ENCODE measurements at places on chromosomes 12 and 14.

DNA sequence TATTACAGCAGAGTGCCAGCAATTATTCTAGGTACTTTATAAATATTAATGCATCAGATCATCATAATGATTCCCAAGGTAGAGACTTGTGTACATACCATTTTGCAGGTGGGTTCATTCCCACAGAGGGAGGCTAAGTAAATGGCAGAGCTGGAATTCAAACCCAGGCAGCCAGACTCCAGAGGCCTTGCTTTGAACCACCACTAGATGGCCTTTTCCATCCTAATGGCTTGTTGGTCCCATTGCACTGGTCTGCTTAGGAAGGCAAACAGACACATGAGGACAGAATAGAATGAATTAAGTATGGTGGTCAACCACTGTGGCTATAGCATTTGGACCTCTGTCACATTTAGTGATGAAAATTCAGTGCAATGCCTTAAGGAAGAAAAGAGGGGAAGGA is 158.7 kb downstream of the METTL25 start:
- DNase-seq = no peak

- no peak for DNase-seq
Measured at GRCh38 chr12:112447106-112447505, 28.4 kb downstream of the PTPN11 start.

DNA sequence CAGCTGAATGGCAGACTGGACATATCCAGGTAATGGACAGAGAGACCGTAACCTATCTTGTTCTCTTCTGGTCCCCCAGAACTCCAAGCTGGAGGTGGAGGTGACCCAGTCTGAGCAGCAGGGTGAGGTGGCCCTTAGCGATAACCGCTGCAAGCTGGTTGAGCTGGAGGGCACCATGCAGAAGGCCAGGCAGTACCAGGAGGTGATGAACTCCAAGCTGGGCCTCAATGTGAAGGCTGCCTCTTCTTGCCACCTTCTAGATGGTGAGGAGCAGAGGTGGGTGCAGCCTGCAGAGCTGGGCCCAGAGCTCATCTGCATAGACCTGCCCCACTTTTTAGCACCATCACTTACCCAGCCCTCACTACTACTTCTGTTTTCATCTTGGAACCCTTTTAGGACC is 7.2 kb upstream of the KRT86 start:
- DNase-seq = no peak

GRCh38 chr12:121297435-121297991 is 1.0 kb upstream of the CAMKK2 start:
- no peak for DNase-seq

DNA sequence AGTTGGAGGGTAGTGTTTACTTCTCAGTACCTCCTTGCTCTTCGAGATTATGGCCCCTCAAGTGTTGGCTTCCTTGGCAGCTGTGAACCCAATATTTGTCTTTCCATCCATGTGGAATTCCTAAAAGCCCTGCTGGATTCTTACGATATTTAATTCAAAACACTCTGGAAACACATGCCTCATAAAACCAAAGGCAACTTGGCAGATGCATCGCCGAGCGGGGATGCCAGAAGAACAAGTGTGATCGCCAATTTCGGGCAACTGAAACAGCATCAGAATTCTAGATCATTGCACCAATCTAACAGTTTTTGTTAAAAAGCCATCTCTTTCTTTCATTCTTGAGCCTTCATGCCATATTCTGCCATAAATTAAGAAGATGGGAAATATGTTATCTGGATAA is 934.4 kb downstream of the AACS start:
- no peak for DNase-seq

DNA sequence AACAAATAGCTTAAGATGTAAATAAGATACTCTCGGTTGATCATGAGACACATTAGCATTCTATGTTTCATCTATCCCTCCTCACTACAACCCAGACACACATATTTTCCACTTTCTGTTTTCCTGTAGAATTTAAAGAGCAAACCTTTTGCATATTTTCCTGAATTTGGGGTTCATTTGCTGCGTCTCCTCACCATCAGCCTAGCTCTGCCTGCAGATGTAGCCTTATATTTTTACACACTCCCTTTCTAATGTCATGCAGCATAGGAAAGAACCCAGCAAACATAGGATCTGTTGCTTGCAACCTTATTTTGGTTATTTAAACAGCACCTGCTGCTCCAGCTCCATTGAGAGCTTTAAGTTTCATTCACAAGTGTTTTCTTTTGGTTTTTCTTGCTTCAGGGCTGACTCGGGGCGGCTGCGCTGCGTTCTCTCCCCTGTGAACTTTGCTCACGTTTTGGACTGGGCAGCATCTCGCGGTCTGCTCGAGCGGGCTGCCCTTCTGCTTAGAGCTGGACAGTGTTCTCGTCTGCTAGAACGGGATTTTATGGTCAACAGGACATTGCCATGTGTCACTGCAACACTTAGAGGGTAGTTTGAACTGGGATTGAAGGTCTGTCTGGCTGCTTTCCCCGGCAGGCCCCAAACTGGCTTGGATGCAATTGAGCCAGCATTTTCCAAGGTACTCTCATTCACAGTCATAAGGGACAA is 57.8 kb upstream of the VRK1 start:
- DNase-seq = no peak

GRCh38 chr14:67186789-67187584 is 2.3 kb upstream of the GARIN2 start:
- no peak for DNase-seq

- DNase-seq = no peak
Measured at GRCh38 chr12:95463050-95463449, 10.9 kb upstream of the METAP2 start.
